T47D (cell line): ENCODE measurements at places on chromosomes 12 and 14.

DNA sequence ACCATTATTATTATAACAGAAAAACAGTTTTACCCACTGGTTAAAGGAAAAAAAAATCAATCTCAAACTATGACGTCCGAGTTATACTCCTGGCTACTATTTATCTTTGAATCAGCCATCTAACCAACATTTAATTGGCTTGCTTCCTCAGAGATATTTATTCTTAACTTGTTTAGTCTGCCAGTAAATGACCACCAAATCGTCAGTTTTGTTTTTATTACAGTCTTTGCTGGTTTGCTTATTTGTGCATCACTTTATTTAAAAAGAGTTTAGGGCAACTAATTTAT, 71.2 kb downstream of the RASSF8 start:
- DNase-seq = no peak

- peak; percentile 89 for DNase-seq
Measured at GRCh38 chr14:49586673-49587460, 687 bp upstream of the RPS29 start.

GRCh38 chr12:11840366-11840765, 190.9 kb downstream of the ETV6 start:
- no peak for DNase-seq

GRCh38 chr14:104401785-104402184, 177.8 kb upstream of the C14orf180 start:
- DNase-seq = no peak

DNA sequence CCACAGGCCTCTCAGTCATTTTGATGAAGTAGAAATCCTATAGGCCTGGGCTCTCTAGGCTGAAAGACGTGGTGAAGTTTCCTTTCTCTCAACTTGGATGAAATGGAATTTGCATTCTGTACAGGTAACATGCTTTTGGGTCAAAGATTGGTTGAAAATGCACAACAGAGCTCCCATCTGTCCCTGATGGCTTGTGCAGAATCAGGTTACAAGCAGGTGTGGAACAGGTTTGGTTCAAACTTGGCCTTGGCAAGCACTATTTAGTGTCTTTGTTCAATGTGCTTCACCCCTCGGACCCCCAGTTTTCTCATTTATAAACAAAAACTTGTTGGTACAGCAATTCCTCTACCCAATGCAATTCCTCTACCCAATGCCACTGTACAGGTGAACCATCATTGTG, 1493.0 kb downstream of the AACS start:
- DNase-seq = no peak

DNA sequence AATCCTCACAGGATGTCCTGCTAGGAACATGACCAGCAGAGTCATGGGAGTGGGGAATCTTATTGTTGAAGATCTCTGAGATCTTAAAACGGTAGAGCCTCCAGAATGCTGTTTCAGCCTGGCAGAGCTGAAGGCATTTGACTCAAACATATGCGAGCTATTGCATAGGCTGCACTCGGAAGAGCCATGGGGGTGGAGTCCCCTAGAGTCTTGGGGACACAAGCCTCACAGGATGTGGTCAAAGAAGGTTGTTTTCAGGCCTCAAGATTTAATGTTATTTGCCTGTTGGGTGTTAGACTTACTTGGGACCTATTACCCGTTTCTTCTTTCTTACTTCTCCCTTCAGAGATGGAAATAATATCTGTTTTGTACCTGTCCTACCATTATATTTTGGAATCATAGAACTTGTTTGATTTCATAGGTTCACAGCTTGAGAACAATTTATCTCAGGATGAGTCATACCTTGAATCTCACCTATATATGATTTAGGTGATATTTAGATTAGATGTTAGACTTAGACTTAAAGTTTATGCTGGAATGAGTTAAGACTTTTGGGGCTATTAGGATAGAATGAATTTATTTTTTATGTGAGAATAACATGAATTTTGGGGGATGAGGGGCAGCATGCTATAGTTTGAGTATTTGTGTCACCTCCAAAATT, 172.2 kb upstream of the ATP2B1 start:
- no peak for DNase-seq

GRCh38 chr12:58961906-58962305, 41.6 kb upstream of the LRIG3 start:
- no peak for DNase-seq

GRCh38 chr12:66665435-66665985, 13.4 kb downstream of the GRIP1 start:
- DNase-seq = no peak

DNA sequence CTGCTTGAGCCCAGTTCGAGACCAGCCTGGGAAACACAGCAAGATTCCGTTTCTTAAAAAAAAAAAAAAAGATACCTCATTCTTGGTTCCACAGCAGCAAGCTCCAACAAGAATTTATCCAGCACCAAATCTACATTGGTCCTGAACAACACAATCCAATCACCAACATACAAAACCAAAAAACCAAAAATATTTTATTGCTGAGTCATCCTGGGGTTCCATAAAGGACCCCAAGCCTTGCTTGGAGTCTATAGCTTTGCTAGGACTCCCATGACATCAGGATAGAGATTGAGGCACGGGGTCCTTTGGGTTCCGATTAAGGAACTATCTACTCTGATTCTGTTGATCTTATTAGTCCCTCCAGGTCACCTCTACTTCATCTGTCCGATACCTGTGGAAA, 7.7 kb downstream of the OSGEP start:
- DNase-seq = no peak

DNA sequence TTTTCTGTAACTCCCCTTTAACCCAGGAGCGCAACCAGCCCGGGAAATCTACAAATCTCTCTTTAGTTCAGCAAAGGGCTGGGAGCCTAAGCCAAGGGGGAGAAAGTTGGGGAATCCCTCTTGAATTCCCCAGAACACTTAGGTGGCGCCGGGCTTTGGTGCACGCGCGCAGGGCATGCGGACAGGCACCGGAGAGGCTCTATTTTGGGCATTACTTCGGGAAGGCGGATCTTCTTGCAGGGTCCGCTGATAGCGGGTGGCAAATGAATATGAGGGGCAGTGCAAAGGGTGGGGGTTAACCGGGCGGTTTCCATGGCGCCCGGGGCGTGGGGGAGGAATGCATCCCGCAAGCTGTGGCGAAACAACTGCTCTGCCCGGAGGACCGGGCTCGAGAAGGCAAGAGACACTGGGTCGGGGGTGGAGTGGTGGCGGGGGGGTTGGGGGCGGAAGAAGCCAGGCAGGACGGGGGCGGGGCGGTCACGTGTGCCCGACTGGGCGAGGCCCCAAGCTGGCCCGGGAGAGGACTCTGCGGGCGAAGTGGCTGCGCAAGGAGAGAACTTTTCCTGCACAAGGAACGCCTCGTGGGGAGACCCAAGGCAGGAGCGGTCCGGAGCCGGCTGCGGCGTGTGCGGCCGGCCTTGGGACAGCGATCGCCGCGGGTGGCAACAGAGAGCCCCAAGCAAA, at the start of gene FLVCR2:
Gene FLVCR2, plus strand, starts transcription at position 519 of the 684 bp plus-strand sequence. CDS start 353 bp downstream, outside the sequence.
- peak; percentile 84 for DNase-seq

- DNase-seq = no peak
Measured at GRCh38 chr14:72753044-72753710, 140.7 kb downstream of the DPF3 start.

DNA sequence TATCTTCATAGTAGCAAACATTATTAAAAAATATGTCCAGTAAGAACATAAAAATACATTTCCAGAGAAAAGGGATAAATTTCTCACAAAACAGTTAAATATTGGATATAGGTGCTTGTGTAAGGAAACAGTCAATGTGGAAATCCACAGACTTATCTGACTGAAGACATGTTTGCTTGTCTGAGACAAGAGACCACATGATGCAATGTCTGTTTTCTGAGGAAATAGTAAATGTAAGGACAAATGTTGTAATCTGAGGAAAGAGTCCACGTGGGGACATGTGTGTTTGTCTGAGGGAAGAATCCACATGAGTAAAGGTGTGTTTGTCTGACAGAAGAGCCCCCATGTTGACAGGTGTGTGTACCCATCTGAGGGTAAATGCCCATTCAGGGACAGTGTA, 1093.2 kb downstream of the TMEM121 start:
- no peak for DNase-seq

DNA sequence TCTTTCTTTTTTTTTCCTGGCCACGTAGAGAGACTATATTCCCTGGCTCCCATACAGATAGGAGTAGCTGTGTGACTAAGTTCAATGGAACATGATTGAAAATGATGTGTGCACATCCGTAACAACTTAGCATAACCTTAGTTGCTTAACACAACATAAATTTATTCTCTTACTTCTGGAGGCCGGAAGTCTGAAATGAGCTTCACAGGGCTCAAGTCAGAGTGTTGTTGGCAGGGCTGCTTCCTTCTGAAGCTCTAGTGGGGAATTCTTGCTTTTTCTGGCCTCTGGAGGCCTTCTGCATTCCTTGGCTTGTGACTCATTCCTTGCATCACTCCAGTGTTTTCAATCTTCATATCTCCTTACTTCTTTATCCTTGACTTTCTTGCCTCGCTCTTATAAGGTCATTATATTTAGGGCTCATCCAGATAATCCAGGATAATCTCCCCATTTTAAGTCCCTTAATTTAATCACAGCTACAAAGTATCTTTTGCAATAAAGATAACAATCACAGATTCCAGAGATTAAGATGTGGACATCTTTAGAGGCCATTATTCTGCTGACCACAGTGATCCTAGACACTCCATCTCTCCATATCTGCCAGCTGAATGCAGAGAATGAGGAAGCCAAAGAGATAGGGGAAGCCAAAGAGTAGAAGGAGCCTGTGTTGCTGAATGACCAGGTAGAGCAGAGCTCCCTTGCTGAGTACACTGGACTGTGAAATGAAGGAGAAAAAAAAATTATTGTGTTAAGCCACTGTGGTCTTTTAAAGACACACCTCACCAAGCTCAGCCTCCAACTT, 21.0 kb upstream of the SNX6 start:
- no peak for DNase-seq

DNA sequence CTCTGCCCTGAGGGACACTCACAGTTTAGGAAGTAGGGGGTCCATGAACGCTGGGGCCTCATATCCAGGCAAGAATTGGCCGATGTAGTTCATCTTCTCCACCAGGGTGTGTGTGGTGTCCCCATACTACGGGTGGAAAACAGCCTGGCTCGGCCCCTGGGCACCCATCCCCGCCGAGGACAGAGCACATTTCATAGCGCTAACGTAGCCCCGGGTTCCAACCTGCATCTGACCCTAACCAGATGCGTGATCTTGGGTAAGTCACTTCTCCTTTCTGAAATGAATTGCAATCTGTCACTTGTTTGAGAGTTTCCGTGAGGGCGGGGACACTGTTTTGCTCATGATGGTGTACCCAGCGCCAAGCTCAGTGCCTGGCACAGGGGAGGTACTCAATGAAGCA, 9.0 kb downstream of the HPD start:
- DNase-seq = no peak

DNA sequence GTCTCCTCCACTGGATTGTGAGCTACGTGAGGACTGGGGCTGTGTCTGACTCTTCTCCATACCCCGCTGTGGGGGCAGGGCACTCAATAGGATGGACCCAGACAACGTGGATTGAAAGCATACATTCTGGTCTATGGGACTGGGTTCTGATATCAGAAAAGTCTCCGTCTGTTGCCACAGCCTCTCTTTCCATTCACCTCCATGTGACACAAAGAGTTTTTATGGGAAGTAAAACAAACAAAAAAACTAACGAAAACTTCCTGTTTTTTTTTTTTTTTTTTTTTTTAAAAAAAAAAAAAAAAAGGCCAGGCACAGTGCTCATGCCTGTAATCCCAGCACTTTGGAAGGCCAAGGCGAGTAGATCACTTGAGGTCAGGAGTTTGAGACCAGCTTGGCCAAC, 44.7 kb downstream of the SLC8A3 start:
- no peak for DNase-seq
